ENCODE measurements at places on chromosomes 3 and 15. TPM values are rescaled to one million over a fixed set of nuclear protein-coding genes. Genes with fewer than 3 reads are reported as not detected.
A peak's percentile ranks its signal among the peaks of the same experiment; 100 is the strongest.

DNA sequence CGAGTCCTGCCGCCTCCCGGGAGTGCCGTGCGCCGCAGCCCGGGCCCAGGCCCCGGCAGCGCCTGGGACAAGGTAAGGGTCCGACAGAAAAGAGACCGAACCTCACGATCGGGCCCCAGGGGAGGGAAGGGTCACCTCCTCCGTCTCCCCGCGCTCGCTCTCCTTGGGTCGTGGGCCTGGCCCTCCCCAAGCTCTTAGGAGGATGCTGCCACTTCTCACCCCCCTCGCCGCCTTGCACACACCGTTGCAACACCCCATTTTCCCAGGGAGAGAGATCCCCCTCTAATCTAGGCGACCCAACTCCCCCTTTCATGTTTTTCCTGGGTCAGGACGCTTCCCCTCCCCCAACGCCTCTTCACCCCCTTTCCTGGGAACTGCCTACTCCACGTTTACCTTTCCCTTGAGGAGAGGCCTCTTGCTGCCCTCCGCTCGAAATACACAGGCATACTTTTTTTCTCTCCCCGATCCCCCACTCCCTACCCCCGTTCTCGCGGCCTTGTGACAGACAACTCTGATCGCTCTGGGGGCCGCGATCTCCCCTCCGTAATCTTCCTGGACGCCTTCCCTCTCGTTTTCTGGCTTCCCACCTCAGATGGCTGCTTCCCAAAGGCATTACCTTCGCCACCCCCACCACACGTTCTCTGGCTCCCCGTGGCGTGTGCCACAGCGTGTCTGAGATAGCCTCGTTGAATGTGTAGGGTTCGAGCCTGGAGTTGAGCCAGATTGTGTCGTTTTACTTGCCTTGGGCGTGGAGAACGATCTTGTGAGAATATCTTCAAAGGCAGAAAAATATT lies 688 bp downstream of the SETD5 start:
- H3K4me3 ChIP-seq: peak overlapping the region; percentile 99
- H3K27me3 ChIP-seq: no peaks in the 10 kb centered on the region
- peak overlapping the region; percentile 99 for H3K27ac ChIP-seq
- DNase-seq: peak; percentile 38

DNA sequence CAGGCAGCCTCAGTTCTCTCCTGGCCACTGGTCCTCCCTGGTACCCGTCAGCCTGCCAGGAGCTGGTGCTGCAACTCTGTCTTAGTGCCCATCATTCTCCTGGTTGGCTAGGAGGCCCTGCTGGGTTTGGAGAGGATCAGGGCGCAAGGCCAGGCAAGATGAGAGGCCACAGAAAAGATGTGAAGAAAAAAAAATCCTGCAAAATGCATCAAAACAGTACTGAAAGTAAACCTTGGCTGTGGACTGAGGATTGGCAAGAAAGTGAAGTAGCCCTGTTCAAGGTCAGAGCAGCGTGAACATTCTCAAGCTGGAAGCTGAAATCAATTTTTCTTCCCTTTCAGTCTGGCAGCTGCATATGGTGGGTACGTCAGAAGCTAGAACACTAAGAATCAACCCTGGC lies 74.2 kb downstream of the GTF2E1 start:
- H3K27me3 ChIP-seq: no peaks in the 10 kb centered on the region
- H3K27ac ChIP-seq: no peak overlapping the region
- no peak overlapping the region for H3K4me3 ChIP-seq
- peak; percentile 18 for DNase-seq
- no peaks in the 10 kb centered on the region for H3K36me3 ChIP-seq

GRCh38 chr3:128874481-128875180 lies 4.8 kb upstream of the ACAD9 start:
- no peaks in the 10 kb centered on the region for H3K36me3 ChIP-seq
- peaks cover 4% of the 10 kb centered on the region for H3K4me1 ChIP-seq
- H3K4me3 ChIP-seq: no peak overlapping the region
- no peak overlapping the region for H3K27ac ChIP-seq
- DNase-seq: no peak
- H3K27me3 ChIP-seq: no peaks in the 10 kb centered on the region

Gene MORC1
- not detected for total RNA-seq

Gene TNNC1
- total RNA-seq: 0.51 TPM

DNA sequence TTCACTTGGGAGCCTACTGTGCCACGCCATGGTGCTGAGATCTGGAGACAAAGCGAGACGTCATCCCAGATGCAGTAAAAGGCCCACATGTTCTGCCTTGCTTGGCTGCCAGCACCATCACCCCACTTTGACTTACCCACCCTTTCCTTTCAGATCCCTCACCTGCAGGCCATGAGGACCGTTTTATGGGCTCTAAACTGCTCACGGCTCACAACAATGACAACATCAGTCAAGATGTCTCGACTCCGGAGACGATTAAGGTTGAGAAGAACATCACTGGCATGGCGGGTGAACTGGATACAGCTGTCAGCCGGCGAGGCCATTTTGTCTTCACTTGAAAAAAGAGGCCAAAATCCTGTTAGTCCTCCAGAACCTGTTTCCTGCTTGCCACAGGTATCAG lies 11.9 kb downstream of the BCL6 start:
- no peak for DNase-seq
- no peaks in the 10 kb centered on the region for H3K27me3 ChIP-seq
- H3K4me3 ChIP-seq: no peak overlapping the region

- H3K36me3 ChIP-seq: no peaks in the 10 kb centered on the region
- no peaks in the 10 kb centered on the region for H3K27me3 ChIP-seq
- no peak overlapping the region for H3K4me3 ChIP-seq
- no peak overlapping the region for H3K27ac ChIP-seq
These were observed 80.7 kb upstream of the DLG1 start for GRCh38 chr3:197378985-197379718.

Gene ACOX2
- 20.5 TPM for total RNA-seq

DNA sequence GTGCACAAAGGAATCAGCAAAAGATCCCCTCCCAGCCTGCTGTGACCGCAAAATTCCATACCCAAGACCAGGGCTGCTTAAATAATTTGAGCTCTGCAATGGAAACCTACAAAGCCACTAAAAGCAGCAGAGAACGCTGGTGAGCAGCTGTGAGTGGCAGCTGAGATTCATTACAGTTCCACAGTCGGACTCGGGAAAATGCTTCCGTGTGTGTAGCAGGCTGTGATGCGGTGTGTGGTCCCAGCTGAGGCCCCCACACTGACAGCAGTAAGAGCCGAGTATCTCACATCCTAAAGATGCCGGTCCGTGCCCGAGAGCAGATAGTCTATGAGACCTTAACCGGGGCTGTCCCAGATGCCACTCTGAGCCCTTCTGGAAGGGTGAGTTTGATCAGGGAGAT lies 37.4 kb downstream of the TM2D3 start:
- H3K4me3 ChIP-seq: no peak overlapping the region
- no peaks in the 10 kb centered on the region for H3K36me3 ChIP-seq
- no peaks in the 10 kb centered on the region for H3K4me1 ChIP-seq
- H3K27ac ChIP-seq: no peak overlapping the region
- no peaks in the 10 kb centered on the region for H3K27me3 ChIP-seq

GRCh38 chr3:188759336-188760005 lies 412.3 kb upstream of the TPRG1 start:
- no peak for DNase-seq
- no peaks in the 10 kb centered on the region for H3K27me3 ChIP-seq
- H3K4me3 ChIP-seq: no peak overlapping the region
- no peaks in the 10 kb centered on the region for H3K4me1 ChIP-seq
- peaks cover 2% of the 10 kb centered on the region for H3K36me3 ChIP-seq

Gene ENTPD3
- under 0.01 TPM for total RNA-seq

DNA sequence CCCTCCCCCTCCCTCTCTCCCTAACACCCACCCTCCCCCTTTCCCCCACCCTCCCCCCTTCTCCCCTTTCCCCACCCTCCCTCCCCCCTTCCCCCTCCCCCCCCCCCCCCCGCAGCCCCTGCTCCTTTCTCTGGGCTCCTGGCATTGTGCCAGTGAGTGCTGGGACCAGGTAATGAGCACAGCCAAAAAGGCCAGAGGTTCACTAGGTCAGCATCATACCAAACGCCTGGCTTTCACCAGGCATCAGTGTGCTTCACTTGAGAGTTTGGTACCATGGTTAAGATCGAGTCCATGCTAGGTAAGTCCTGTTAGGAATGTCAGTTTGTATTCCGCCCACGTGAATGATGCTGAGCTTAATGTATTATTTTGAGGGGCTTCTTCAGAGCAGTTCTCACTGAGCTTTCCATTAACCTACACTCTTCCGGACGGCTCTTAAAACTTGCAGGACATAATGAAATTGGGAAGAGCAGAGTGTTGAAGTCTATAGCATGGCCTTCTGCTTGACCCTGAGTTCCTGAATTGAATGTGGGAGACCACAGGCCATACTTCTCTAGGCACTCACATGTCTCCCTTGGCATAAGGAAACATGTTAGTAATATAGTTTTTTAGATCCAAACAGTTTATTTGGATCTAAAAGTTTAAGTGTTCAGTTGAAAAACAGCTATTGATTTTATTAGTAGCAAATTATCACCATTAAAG lies 45.6 kb downstream of the SENP2 start:
- no peak overlapping the region for H3K27ac ChIP-seq
- H3K4me3 ChIP-seq: no peak overlapping the region
- H3K27me3 ChIP-seq: no peaks in the 10 kb centered on the region
- no peaks in the 10 kb centered on the region for H3K36me3 ChIP-seq
- H3K4me1 ChIP-seq: peaks cover 7% of the 10 kb centered on the region
- DNase-seq: peak; percentile 22

- H3K4me1 ChIP-seq: peaks cover 3% of the 10 kb centered on the region
- H3K4me3 ChIP-seq: no peak overlapping the region
- DNase-seq: no peak
- no peak overlapping the region for H3K27ac ChIP-seq
- H3K27me3 ChIP-seq: no peaks in the 10 kb centered on the region
- peaks cover 14% of the 10 kb centered on the region for H3K36me3 ChIP-seq
These were observed 24.3 kb upstream of the GP5 start for GRCh38 chr3:194423317-194423716.

Gene CCR8
- total RNA-seq: not detected

Gene TGM5
- total RNA-seq: not detected

DNA sequence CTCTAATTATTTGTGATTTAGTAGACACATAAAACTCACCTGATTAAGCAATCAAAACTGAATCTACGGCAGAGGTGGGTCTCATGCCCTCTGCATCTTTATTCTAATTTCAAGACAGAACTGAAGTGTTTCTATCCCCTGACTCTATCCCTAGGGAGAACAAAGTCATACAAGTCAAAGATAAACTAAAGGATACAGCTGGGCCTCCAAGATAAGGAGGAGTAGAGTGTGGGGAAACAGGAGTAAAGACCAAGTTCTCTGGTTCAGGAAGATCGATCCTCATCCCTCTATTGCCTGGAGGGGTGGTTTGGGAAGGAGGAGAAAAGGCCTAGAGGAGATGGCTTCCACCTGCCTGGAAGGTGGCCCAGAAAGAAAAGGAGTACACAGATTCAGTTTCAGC lies 58.7 kb upstream of the BBX start:
- H3K4me1 ChIP-seq: no peaks in the 10 kb centered on the region
- no peak overlapping the region for H3K4me3 ChIP-seq
- no peaks in the 10 kb centered on the region for H3K36me3 ChIP-seq
- no peak for DNase-seq
- H3K27me3 ChIP-seq: no peaks in the 10 kb centered on the region

Gene MAP2K5
- 6.9 TPM for total RNA-seq

- DNase-seq: no peak
- no peaks in the 10 kb centered on the region for H3K4me1 ChIP-seq
- H3K27ac ChIP-seq: no peak overlapping the region
- H3K36me3 ChIP-seq: no peaks in the 10 kb centered on the region
These were observed 113.2 kb upstream of the NSMCE3 start for GRCh38 chr15:29382862-29383261.

DNA sequence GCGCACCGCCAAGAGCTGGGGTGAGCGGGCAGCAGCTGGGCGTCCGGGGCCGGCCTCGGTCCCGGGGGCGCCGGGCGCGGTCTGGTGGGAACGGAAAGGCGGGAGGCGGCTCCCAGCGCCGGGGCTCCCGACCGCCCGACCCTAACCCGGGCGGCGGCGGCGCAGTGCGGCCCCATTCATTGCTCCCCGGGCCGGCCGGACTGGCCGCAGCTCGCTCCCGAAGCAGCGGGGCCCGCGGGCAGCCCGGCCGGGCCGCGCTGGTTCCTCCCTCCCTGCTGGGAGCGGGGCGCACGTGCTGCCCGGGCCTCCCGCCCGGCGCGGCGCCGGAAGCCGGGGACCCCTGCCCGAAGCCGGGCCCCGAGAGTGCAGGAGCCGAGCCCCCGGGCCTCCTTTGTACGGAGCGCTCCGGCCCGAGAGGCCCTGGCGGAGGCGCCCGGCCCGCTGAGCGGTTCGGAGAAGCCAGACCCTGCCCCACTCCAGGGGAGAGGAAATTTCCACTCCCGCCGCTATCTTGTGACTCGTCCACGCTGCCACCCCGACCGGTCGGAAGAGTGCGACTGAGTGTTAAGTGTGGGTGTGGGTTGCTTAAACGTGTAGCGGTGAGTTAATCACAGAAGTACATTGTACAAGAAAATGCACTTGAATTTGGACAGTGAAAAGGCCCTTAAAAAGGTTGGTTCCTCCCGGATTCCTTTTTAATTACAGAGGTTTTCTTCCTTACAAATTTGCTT lies 613 bp downstream of the ATP1B3 start:
- H3K27me3 ChIP-seq: no peaks in the 10 kb centered on the region
- H3K4me1 ChIP-seq: peaks cover 4% of the 10 kb centered on the region
- peak overlapping the region; percentile 69 for H3K4me3 ChIP-seq
- no peaks in the 10 kb centered on the region for H3K36me3 ChIP-seq
- peak overlapping the region; percentile 86 for H3K27ac ChIP-seq

DNA sequence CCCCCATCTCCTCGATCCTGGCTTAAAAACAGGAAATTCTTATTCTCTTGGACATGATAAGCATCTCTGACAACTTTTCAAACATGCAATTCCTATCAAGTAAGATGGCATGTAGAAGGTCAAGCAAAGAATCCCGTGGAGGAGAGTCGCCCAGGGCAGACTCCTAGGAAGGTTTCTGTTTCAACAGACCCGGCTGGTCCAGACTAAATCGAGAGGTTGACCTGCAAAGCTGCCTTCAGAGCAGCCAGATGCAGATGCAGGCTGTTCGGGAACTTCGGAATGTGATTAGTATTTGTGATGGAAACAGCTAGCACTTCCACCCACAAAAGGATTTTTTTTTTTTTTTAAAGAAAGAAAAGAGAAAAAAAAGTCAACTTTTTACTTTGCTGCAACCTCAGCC lies 216.8 kb downstream of the NR1D2 start:
- no peak for DNase-seq
- no peak overlapping the region for H3K27ac ChIP-seq
- no peak overlapping the region for H3K4me3 ChIP-seq
- H3K36me3 ChIP-seq: no peaks in the 10 kb centered on the region
- H3K4me1 ChIP-seq: no peaks in the 10 kb centered on the region
- H3K27me3 ChIP-seq: no peaks in the 10 kb centered on the region

Gene CCDC33
- total RNA-seq: not detected

All from fibroblast of lung (primary cell).